ENCODE measurements at places on chromosomes 7 and 10.

GRCh38 chr7:155312633-155313032 lies 15.0 kb downstream of the INSIG1 start:
- no peak for DNase-seq

DNA sequence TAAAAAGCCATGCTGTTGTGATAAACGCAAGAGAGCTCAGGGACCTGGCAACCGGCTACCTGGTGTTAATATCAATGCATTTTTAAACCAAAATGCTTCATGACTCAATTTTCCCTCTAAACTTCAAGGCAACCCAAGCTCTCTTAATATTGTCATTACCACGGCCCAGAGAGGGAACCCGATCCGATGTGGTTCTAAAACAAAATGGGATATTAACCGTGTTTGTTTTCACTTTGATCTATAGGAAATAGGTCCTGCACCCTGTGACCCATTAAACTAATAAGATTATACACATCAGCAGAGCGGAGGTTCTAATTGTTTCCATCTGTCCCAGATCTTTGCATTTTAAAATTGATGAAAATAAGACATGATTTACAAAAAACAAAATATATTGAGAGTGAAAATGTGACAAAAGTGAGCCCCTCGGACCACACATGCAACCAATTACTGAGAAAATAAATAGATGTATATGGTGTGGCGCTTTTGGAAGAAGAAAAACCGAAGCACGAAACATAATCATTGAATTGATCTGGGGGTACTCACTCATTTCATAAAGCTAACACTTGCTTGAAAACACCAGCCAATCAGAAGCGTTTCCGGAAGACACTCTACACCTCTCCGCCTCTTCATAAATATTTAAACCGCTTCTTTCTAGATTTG lies 290.3 kb upstream of the NFE2L3 start:
- DNase-seq: no peak

DNA sequence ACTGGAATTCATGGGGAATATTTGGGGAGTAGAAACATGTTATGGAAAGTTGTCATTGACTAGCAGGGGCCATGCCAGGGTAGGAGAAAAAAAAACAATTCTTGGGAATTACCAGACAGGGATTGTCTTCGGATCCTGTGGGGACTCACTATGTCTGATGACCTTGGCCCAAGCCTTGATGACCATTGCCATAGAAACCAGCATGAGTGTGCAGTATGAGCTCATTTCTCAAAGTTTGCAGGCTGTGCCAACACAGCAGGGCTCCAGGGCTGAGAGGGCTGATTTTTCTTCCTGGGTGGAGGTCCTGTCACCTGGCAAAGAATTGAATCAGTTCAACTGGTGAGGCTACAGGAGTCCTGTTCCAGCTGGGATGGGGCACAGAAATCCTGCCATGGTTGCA lies 198.3 kb downstream of the ADRA2A start:
- no peak for DNase-seq

DNA sequence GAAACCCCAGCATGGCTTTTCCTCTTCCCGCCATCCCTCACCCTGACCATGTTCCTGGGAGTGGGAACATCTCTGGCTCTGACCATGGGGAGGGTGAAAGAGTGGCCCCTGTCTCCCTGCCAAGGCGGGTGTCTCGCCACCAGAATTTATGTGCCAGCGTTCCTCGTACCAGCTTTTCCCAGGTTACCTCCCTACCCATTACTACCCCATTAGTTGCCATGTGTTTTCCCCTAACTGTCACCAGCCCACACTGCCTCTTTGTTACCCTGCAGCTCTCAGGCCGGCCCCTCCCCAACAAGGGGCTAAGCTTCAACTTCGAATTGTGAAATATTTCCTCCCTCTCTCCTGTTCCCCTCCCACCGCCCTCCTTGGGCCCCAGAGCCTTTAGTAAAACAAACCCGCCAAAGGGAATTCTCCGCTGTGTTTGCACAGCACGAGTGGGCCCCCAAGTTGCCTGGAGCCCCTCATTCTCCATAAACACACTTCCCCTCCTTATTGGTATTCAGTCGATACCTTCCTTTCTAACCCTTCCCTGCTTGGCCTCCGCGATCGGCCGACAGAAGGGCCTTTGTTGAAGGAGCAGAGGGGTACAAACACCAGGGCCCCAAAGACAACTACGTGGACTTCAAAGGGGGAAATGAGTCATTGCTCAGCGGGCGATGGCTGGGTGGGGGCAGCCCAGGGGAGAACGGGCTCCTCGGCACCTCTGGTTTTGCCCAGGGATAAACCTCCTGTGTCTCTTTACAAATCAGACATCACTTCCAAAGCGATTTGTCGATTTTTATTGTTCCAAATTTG lies 45.5 kb downstream of the SLIT1 start:
- no peak for DNase-seq

GRCh38 chr10:22714479-22715289 lies at the start of gene PIP4K2A:
PIP4K2A (minus strand) TSS chr10:22714578; CDS start chr10:22714326, 252 bp downstream.
- DNase-seq: no peak

DNA sequence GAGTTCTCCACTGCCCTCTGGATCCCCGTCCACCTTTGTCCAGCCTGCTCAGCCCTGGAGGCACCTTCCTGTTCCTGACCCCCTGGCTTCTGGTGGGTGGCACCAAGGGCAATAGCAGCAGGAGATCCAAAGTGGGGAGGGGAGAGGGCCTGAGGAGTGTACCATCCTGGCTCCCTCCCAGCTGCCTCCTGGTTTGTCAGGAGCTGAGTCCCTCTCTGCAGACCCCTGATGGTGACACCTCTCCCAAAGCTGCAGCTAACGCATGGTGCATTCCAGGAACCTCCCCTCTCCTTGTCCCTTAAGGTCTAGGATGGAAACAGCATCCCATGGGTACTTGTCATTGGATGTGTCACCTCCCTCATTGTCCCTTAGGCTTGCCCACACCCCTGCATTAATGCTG lies 39.6 kb downstream of the VSTM4 start:
- no peak for DNase-seq

GRCh38 chr10:16408379-16408778 lies 28.4 kb upstream of the PTER start:
- no peak for DNase-seq

DNA sequence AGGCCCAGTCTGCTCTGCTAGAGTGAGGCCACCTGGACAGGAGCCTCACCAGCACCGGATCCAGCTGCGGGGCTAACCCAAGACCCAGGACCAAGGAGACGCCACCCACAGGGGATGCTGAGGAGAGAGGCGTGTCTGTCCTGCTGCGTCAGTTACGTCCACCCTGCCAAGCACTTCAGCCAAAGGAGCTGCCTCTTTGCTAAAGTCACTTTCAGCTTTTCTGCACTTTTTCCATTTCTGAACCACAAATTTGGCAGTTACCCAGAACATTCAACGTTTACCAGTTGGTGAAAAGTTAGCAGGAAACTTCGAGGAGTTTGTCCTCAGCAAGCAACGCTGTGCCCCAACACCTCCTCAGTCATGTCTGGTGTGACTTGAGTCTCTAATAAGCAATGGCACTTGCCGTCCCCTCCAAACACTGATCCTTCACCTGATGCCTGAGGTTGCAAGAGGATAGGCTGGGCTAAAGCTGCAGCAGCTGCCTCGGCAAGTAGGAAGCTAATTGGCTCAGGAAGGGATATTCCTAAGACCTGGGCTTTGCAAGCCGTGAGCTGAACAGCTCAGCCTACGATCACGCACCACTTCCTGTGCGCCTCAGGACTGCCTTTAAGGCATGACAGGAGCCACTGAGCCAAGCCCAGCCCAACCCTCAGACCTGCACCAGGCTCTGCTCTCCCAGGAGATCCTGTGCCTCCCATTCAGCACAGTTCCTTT lies 40.1 kb downstream of the KCNH2 start:
- no peak for DNase-seq

All from iPS DF 6.9 (cell line).